ENCODE measurements at places on chromosomes 11 and 22.

DNA sequence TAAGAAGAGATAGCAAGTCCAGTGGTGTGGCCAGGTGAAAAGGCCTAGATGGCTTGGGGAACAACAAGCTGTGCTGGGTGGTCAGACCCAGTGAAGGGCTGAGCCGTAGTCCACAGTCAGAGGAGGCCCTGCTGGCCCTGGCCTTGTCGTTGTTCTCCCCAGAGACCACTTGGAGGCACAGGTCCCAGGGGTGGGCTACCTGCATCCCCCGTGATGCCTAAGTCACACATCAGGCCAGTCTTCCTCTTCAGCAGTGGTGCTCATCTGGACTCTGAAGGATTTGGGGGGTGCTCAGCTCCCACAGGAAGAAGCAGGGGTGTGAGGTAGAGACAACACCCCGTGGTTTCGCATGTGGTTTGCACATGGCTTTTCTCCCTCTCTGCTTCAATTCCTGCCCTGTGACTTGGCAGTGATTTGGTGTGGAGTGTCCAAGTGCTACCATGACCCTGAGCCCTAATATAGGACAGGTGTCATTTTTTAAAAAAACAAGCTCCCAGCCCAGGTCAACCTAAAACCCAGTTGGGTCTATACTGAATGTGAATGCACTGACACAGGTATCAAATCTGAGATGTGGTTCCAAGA, 51.0 kb downstream of the ALX4 start:
- peak; percentile 35 for DNase-seq

- no peak for DNase-seq
Measured at GRCh38 chr11:111722501-111722900, 43.7 kb downstream of the PPP2R1B start.

GRCh38 chr11:61966734-61967115, 709 bp downstream of the FTH1 start:
- DNase-seq: peak; percentile 55

DNA sequence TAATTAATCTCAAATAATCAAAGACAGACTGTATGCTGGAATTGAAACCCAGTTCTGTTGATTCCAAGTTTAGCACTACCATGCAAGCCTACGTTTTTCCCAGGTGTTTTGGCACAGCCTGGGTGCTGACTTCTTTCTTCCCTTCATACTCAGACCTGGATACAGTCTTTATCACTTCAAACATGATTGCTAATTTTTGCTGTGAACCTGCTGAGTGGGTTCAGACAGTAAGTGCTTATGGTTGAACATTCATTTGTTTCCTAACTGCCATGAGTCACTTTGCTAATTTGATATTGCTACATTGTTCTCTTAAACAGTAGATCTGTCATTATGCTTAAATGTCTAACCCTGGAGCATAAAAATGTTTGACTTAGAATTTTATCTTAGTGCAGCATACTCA, 12.2 kb downstream of the PAAF1 start:
- DNase-seq: no peak

DNA sequence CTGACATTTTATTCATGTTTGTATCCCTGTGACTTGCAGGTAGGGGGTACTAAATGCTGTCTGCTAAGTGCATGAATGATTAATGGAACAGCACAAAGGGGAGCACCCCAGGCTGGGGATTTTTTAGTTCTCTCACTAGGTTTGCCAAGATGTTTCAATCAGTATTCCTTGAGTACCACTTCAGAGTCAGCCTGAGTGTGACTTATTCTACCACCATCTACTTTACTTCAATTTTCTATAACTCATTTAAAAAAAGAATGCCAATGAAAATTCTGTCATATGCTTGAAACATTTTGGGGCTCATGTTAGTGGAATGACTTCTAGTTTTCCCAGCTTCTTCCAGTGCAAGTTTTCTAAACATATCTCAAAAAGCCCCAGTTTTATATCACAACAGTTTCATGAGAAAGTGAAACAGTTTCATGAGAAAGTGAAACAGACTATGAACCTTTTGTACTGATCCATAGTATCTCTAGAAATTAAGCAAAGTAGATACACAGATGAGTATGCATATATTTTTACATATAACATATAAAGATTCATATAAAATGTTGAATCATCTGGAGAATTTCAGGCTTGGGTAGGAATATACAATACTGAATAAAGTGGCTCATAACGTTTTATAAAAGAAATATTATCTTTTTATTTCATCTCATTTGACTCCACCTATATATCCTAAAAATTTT, 252.4 kb downstream of the GRM5 start:
- DNase-seq: no peak

DNA sequence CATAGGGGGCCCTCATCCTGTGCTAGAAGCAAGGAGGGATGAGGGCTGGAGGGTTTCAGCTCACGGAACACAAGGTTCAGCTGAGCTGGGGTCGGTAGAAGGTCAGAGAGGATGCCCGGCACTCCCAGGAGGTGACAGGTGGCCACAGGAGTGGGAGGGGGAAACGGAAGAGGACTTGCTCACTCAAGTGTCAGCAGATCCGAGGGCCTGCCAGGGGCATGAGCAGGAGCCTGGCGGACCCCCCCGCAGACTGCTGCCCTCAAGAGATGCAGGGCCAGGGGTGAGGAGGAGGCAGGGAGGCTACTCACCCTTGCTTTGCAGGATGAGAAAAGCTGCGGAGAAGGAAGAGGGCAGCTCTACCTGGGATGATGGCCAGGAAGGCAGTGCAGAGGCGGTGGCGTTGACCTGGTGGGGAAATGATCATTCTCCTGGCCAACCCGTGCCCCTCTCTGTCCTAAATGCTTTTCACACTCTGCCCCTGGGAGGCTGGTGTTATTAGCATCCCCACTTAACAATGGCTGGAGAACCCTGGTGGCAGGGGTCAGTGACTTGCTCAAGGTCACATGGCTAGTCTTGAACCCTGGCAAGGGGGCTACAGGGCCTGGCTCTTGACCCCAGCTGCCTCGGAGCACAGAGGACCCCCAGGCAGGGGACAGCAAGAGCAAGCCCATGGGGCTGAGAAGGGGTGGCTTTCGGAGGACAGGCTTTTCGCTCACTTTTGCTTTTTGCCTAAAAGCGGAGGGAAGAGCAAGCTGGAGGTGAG, 30.1 kb upstream of the CSNK1E start:
- DNase-seq: no peak

DNA sequence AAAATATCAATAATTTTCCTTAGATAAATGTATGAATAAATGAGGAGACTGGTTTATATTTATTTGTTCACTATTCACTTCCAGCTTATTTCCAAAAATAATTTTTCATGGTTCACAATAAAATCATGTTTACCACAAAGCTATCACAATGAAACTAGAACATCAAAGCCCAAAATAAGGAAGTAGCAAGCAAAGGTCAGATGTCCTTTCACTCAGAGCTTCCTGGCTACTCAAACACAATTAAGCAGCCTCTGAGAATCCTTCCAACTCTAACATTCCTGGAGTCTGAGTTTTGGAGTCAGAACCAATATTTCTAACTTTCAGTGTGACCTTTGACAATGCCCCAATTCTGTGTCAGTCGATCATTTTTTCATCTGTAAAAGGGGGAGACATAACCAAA, 527.0 kb downstream of the SOX6 start:
- no peak for DNase-seq

DNA sequence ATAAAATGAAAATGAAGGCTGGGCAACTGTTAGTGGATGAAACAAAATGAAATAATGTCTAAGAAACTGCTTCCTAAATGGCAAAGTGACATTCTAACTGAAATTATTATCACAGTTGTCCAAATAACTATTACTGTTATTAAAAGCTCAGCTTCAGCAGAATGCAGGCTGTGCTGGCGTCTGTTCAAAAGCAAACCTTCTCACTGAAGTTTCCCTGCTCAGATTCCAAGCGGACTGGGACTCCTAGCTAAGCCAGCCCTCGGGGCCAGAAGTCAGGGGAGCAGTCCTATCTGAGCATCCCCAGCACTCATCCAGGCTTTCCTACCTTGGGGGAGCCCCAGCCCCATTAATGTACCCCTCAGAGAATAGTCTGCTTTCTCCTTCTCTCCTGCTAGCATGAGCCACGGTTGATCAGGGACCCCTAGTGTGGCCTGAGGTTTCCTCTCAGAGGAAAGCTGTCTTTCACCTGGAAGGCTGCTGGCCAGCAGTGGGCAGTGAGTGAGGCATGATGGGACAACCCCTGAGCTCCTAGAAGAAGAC, 1167.3 kb downstream of the TBC1D22A start:
- no peak for DNase-seq

DNA sequence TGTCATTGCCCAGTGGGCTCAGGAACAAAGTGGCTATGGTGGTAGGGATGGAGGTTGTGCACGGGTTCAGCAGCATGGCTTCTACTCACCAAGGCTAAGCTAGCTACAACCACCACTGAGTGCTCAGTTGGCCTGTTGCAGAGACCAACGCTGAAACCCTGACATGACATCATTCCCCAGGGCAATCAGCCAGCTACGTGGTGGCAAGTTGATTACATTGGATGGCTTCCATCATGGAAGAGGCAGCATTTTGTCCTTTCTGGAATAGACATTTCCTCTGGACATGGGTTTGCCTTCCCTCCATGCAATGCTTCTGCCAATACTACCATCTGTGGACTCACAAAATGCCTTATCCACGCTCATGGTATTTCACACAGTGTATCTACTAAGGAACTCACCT, 634.3 kb downstream of the OPCML start:
- no peak for DNase-seq

DNA sequence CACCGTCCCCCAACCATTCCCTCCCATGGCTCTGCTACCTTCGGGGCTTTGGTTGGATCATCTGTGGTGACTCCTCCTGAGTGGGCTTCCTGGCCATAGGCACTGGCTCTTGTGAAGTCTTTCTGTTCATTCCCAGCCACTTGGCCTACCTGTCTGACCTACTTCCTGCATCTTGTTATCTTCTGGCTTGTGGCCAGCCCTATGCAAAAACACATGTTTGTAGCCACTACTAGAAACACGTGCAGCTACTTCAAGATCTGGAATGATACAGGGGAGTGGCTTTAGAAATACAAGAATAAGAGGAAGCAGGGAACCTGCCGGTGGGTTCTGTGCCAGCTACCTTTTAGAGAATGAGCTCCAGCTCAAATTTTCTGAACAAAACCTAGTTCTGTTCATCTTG, 20.9 kb downstream of the RCOR2 start:
- DNase-seq: no peak

GRCh38 chr11:1298695-1299492, 10.5 kb downstream of the TOLLIP start:
- peak; percentile 49 for DNase-seq

DNA sequence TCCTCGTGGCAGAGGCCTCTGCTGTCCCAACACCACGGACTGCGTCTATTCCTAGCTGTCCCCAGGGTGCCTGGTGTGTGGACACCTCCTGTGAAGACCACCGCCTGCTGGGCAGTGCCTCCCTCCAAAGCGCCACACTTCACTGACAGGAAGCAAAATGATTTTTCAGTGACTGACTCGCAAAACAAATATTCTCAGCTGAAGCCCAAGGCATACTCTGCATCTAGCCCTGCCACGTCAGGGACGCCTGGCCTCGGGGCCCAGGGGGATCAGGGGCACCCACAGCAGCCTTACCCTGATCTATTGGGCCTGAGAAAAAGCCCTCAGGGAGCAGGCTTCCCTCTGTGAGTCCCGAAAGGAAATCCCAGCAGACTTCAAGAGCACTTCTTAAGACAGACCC, 2.2 kb downstream of the BRD1 start:
- no peak for DNase-seq

GRCh38 chr11:17921659-17922415, 91.0 kb downstream of the SERGEF start:
- no peak for DNase-seq

- DNase-seq: no peak
Measured at GRCh38 chr11:9858218-9858617, 194.3 kb downstream of the SWAP70 start.

- no peak for DNase-seq
Measured at GRCh38 chr22:19806213-19807160, 45.9 kb downstream of the TBX1 start.

DNA sequence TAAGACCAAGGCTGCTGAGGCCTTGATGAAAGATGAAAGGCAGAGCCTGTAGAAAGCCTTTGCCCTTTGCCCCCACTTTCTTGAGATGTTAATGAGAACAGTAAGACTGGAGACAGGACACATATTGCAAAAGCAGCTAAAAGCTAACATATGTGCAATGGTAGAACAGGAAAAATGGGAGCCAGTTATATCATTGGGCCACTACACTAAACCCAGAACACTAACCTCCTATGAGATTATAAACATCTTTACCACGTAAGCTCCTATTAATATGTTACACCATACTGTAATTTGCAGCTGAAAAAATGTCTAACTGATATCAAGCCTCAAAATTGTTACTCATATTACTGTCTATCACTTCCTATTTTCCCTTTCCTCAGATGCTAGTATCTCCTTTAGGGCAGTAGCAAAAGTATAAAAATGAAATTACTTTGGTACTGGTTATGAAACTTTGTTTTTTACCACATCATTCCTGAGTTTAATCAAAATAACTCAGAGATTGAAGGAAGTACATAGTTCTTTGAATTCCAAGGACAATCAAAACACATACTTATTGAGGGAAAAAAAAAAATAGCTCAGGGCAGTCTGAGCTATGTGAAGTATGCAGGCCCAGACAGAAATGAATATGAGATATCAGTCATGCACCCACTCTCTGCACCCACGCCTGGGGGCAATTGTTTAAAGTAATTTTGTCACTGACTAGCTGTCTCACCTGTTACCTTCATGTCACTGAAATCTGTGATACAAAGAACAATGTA, 9.1 kb downstream of the HPS5 start:
- DNase-seq: no peak

DNA sequence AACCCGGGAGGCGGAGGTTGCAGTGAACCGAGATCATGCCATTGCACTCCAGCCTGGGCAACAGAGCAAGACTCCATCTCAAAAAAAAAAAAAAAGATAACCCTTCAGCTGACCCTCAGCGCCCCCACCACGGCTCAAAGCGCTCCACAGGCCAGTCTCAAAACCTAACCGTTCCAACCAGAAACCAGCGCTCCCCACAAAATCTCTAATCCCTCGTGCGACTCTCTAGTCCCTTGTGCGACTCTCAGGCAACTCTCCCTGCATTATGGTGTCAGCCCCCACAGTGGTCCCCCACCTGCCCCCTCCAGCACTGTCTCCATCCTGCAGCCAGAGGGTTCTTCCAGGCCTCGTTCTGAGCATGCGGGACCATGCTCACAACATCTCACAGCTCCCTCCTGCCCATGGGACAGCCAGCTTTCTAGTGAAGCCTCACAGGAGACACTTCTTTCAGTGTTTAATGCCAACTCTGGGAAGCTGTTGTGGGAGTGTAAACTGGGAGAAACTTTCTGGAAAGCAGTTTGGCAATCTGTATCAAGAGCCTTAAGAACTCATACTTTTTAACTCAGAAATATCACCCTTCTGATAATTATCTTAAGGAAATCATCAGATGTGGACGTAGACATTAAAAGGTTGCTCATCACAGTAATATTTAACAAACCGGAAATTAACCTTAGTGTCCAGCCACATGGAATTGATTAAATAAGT, 4.2 kb upstream of the RASGRP2 start:
- DNase-seq: no peak

DNA sequence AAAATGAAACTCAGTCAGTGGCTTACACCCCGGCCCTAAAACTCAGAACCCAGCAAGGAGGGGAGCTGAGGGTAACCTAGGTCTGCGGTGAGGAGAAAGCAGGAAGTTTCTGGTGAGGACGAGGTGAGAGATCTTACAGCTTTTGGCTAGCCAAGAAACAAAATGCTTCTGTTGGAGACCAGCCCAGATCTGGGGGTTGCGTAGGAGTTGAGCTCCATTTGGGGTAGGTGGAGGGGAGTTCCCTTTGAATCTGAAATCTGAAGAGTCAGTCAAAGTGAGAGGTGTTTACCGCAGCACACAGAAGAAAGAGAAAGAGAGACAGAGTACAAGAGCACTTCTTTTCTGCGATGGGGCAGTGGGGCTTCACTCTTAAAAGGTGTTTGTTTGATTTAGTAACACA, 29.6 kb downstream of the EHF start:
- no peak for DNase-seq

- DNase-seq: no peak
Measured at GRCh38 chr11:33635161-33635560, 65.5 kb downstream of the C11orf91 start.

Measured in ecto neural progenitor cell (in vitro differentiated cells).